ENCODE measurements at places on chromosomes 4 and X. TPM values are rescaled to one million over a fixed set of nuclear protein-coding genes. Genes with fewer than 3 reads are reported as not detected.

NEUROG2 gene
- 7.3 TPM for total RNA-seq

MAGEE2 gene
- total RNA-seq: not detected

JADE3 gene
- 14.0 TPM for total RNA-seq

DNA sequence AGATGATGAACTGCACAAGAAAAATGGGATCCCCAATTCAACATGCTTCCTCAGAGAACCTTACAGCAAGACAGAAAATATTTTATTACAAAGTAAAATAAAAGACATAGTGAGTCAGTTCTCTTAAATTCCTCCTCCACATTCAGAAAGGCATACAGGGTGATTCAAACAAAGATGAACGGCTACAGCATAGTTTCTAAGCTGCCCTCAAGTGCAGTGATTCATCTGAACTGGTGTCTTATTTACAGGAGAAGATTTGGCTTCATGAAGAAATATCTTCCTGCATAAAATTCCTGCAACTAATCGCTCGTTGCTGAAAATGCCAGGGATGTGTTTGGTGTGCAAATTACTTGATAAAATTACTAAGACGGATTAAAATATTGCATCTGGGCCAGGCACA is 103.6 kb downstream of the PRKX start:
- H3K4me1 ChIP-seq: no peaks in the 10 kb centered on the region
- no peak overlapping the region for H3K27ac ChIP-seq
- H3K4me3 ChIP-seq: no peak overlapping the region
- H3K27me3 ChIP-seq: no peaks in the 10 kb centered on the region
- DNase-seq: no peak
- no peaks in the 10 kb centered on the region for H3K36me3 ChIP-seq
